ENCODE measurements at places on chromosomes 2 and 18.

- DNase-seq, result no peak
Measured at GRCh38 chr18:5052491-5052890, 144.6 kb downstream of the AKAIN1 start.

- no peak for DNase-seq
Measured at GRCh38 chr2:111701266-111701665, 182.7 kb downstream of the ANAPC1 start.

GRCh38 chr18:40874233-40874632, 1080.8 kb upstream of the PIK3C3 start:
- DNase-seq, result no peak

- no peak for DNase-seq
Measured at GRCh38 chr2:122758967-122759366, 1003.5 kb downstream of the TSN start.

- no peak for DNase-seq
Measured at GRCh38 chr2:150431561-150432311, 55.7 kb downstream of the RND3 start.

GRCh38 chr2:66478299-66478698, 43.4 kb downstream of the MEIS1 start:
- DNase-seq, result no peak

DNA sequence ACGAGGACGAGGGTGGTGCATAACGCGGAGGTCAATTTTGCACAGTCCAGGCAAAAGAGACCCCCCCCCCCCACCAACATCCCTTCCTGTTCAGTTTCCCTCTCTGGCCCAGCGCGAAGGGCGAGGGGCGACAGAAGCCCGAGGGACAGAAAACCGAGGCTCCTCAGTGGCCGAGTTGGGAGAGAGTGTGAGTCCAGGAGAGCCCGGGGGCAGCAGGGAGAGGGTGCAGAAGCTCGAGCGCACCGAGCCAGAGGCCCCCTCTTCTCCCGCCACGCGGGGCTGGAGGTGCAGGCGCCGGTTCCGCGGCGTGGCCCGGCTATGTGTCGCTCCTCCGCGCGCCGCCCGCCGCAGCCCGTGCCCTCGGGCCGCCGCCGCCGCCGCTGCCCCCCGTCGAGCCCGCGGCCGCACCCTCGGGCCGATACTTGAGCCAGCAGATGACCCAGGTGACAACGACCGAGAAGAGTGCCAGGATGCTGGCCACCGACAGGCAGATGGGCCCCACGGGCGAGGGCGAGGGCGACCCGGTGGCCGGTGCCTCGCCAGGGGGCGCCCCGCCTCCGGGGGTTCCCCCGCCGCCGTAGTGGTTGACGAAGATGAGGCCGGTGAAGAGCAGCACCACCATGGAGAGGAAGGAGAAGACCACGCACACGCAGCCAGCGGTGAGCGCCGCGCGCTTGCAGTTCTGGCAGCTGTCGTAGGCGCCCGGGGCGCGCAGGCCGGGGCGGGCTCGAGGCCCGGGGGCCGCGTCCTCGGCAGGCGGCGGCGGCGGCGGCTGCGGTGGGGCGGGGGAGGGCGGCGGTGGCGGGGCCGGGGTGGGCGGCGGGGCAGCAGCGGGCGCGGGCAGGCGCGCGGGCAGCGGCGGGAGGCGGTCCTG, 20.2 kb upstream of the PAX3 start:
- no peak for DNase-seq

DNA sequence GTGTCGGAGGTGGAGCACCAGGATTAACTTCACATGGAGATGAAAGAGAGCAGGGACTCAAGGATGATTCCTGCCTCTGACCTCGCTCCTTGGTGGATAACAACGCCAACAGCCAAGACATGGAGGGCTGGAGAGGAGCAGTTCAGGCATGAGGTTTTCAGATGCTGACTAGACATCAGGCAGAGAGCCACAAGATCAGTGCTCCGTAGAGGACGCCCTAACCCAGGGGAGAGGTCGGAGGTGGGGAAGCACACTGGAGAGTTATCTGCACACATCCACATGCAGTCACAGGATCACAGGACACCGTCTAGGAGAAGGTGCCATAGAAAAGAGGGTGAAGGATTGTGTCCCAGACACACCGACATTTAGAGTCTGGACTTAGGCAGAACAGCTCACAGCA, 344.3 kb downstream of the EIPR1 start:
- no peak for DNase-seq

DNA sequence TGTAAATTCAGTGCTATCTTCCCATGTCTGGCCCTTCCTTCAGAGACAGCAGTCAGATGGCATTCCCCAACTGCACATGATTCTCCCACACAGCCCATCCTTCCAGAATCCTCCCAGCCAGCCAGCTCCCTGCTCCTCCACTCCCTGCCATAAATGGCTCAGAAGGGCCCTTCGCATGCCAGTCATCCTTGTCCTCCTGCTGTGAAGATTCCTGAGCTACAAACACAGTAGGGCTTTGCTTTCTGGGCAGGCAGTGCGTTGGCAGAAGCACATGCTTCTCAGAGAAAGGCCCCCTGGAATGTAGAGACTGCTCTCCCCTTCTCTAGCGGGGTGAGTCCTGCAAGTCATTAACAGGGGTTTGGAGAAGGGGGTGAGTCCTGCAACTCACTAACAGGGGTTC, 71.9 kb downstream of the TEX51 start:
- no peak for DNase-seq

DNA sequence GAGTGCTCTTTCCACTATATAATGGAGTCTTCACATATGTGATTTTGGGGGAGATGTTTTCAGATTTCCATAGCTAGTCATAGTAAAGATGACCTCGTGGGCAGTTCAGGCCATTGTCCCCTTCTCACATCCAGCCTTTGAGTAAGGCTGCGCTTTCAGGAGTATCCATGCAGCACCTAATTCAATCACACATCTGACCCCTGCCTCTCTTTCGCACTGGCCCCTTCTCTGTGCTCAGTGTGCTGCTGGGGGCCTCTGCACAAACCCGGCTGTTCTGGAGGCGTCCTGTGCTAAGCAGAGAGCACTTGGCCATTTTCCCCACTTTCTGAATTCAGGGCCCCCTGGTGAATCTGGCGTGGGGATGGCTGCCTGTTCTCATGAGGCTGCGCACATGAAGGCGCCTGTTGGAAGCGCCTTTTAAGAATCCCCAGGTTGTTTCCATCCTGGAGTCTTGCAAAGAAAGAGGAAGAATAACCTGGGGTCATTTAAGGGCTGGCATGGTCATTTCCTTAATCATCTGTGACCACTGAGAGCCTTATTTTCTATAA, 96.0 kb upstream of the ALPP start:
- DNase-seq, result no peak

DNA sequence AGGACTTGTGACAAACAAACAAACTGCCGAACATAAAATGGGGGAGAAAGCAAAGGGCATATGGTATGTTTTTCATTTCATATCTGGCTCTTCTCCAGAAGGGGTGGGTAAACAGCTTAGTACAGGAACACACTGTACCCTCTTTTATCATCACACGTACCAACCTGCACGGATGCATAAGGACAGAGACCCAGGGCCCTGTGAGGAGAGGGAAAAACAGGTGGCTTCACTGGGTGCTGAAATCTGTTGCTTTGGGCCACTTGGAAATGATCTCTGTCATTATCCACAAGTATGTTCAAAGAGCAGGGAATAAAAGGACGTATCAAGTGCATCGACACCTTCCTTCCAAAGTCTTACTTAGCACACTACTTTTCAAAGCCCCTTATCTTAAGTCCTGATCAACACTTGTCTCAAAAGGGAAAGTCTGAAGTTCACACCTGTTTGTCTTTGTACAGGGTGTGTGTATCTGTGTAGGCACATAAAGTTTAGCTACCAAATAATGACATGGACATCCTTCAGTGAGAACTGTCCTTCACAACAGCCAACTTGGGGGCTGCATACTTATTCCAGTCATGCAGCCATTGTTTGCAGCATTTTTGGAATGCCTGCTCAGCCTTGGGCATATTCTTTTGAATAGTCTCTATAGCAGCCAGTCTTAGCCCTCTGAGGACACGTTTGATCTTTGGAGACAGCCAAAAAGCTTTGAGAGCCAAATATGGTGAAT, 60.6 kb downstream of the IRS1 start:
- no peak for DNase-seq

GRCh38 chr2:10876394-10876793, 35.3 kb upstream of the KCNF1 start:
- DNase-seq, result no peak

GRCh38 chr2:100451734-100452133, 18.5 kb upstream of the NMS start:
- no peak for DNase-seq

GRCh38 chr2:82275599-82275998, 1971.0 kb upstream of the LRRTM1 start:
- no peak for DNase-seq

DNA sequence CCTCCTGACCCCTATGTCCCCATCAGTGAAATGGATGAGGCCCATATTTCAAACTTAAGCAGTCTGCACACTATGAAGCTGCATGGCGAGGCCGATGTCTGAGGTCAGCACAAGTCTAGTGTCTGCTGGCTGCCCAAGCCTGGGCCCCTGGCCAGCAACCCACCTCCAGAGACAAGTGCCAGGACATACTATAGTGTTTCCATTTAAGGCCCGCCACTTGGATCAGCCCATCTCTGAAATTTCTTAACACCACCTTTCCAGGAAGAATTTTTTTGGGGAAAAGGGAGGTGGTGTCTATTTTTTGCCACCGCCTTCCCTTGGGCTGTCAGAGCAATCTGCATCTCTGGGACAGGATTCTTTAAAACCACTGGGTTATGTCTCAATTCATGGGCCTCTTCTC, 1.8 kb downstream of the ACVR1 start:
- DNase-seq, result no peak

DNA sequence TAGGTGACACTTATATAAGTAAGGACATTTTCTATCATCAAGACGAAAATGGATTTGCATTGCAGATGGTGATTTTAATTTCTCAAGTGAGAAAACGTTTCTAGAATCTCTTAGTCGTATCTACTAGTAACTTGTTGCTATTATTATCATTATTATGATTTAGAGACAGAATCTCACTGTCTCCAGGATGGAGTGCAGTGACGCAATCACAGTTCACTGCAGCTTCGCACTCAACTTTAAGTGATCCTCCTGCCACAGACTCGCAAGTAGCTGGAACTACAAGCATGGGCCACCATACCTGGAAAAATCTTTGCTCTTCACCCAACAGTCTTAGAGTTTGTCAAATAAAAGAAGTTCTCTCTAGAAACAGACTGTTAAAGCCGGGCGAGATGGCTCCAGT, 37.6 kb upstream of the DDX18 start:
- no peak for DNase-seq

DNA sequence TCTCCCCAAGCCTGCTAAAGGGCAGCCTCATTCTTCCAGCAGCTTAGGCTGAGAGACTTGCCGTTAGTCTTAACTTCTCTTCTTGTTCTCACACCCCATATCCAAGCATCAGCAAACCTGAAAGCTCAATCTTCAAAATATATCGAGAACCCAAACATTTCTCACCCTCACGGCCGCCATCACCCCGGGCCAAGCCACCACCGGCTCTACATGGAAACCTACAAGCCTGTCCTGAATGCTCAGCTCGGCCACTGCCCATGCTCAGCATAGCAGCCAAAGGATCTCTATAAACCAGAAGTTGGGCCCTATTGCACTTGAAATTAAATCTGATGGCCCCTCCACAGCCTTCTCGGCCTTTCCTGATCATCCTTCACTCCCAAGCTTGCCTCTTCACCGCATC, 2.1 kb downstream of the HS1BP3 start:
- DNase-seq, result no peak

DNA sequence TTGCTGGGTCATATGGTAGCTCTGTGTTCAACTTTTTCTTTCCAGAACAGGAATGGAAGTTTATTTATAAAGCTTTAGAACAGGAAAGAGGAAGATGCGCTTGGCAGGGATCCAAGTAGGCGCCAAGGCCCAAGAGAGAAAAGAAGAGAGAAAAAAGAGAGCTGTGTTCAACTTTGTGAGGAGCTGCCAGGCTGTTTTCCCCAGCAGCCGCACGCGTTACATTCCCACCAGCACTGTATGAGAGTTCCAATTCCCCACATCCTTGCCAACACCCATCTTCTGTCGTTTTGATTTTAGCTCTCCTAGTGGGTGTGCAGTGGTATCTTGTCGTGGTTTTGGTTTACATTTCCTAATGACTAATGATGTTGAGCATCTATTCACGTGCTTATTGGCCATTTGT, 51.4 kb downstream of the KCNF1 start:
- no peak for DNase-seq

DNA sequence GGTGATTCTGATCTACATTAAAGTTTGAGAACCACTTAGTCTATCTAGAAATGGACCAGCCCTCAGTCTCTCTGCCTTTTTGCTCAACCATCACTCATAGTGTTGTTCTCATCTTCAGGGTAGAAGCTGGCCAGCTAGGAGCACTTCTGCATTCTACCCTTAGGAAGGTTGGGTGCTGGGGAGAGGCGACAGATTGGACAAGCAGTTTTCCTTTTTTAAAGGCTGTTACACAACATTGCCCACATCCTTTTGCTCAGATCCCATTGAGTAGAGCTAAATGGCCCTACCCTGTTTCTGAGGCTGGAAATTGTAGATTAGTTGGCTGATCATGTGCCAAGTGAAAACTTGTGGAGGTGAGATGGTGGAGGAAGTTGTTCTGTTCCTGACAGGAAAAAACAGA, 35.6 kb downstream of the OSBPL6 start:
- no peak for DNase-seq

DNA sequence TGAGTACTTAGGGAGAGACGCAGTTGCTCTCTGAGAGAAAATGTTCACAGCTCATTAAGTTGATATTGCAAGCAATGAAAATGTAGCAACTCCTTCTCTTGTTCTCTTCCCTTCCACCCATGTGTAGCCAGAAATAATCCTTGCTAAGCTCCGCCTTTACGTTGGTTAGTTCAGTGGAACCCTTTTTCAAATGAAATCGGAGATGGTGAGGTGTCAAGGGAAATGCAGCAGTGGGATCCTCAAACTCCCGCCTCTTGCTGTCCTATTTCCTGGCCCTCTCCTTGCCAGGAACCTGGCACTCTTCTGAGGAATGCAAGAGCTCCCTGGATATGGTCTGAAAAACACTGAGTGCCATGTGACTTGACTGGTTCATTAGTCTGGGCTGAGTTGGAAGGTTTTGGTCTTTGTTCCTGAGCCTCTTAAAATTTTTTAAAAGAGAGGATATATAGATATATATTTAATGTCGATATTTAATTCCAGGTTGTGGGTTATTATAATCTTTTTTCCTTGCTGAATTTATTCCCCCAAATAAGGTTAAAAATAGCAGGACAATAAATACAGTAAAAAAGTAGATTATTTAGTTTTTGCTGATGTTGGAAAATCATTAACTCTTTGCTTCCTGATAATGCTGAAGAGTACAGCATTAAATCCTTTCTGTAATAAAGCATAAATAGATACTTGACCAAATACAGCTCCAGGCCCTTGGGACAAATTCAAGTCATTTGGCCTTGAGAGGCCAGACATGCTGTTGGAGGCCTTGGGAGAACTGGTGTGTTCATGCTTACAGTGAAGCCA, 116.2 kb downstream of the EML6 start:
- DNase-seq, result no peak

DNA sequence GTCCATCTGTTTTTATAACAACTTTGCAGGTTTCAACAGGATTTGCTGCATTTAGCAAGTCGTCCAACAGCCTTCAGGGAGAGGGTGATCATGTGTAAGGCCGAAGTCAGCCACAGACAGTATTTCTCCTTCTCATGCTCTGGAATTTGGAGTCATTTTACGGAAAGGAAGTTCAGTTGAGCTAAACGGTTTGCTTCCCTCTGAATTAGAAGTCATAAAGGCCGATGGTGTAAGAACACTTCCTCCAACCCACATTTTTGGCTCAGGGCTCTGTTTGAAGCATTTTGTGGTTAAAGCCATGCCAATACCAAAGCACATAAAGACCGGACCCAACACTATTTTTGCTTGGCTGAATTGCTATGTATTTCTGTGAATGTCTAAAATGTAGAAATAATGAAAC, 129.5 kb downstream of the TMEM182 start:
- DNase-seq, result no peak
